CD4-positive, CD25-positive, alpha-beta regulatory T cell (primary cell): ENCODE measurements at places on chromosomes 2 and 18. TPM values are rescaled to one million over a fixed set of nuclear protein-coding genes. Genes with fewer than 3 reads are reported as not detected.

GRCh38 chr2:207403141-207403540, 126.6 kb upstream of the CREB1 start:
- H3K4me3 ChIP-seq = no peak overlapping the region
- no peaks in the 10 kb centered on the region for H3K36me3 ChIP-seq
- DNase-seq = no peak

Gene LIPG
- not detected for total RNA-seq

Gene LIMS1
- 109 TPM for total RNA-seq

Gene VWA3B
- not detected for total RNA-seq
